ENCODE measurements at places on chromosomes 3 and 15.

DNA sequence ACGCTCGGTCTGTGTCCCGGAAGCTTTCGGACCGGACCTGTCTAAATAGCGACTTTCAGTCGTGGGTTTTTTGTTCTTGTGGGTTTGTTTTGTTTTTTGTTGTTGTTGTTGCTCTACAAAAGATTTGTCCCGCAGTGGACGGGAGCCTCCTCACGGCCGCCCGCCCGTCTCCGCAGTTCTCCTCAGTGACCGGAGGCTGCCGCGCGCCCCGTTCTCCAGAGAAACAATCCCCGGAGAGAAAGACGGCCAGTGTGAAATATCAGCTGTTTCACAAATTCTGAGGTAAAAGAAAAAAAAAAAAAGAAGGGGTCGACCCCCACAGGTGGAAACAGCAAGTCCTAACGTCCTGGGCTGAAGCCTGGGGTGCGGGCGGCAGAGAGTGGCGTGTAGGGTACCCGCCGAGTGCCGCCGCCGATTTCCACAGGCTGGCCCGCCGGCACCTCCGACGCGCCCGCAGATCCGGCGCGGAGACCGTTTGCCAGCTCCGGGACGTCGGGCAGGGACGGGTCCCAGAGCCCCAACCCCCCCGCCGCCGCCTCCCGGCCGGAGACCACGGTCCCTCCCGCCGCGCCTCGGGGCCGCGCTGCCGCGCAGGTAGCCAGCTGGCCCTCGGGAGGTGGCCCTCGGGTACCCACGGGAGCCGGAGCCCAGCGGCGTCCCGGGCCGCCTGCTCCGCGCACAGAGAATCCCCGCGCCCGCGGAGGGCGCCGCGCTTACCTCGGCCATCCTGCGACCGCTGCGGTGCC is 478 bp downstream of the BNC1 start:
- no peak for DNase-seq

DNA sequence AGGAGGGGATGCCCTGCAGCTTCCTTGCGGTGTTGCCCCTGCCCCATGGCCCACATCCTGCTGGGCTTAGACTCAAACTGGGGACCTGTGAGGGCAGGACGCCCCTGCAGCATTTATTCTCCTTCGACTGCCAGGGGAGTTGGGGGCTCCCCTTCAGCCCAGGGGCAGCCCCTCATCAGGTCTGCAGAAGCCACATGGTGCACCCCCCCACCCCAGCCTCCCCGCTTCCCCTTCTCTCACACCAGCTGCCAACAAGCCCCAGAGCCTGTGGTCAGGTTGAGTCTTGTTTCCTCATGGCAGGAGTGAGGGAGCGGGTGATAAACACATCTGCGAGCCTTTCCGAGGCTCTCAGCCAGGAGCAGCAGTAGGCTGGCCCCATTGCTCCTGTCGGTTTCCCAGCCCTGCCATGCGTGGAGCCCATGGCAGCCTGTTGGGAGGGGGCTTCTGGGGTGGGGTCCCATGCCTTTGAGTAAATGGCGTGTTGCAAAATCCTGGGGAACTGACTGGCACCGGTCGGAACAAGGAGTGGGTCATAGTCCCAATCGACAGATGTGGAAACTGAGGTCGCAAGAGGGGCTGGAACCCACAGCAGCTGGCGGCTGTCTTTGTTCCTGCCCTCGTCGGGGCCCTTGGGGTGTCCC is 27.8 kb downstream of the WNT7A start:
- no peak for DNase-seq

GRCh38 chr3:143595456-143596077 is 252.7 kb downstream of the SLC9A9 start:
- DNase-seq: no peak

- DNase-seq: no peak
Observed at GRCh38 chr3:187799942-187800641, 54.8 kb upstream of the BCL6 start.

GRCh38 chr3:116039651-116039985 is 405.7 kb downstream of the LSAMP start:
- DNase-seq: no peak
